ENCODE measurements at places on chromosomes 11 and 22.

DNA sequence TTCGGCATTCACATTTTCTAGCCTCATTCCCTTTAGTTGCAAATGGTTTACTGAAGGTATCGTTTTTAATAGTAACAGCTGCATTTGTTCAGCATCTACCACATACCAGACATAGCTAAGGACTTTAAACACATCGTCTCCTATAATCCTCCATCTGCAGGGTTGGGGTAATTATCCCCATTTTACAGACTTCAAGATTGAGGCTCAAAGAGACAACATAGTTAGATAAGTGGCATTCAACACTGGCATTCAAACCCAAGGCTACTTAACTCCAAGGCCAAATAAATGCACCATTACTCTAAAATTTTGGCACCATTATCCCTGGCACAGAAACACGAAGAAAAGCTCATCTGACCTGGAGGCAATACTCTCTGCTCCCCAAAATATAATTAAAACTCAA lies 28.5 kb downstream of the SMCO4 start:
- no peak for DNase-seq

DNA sequence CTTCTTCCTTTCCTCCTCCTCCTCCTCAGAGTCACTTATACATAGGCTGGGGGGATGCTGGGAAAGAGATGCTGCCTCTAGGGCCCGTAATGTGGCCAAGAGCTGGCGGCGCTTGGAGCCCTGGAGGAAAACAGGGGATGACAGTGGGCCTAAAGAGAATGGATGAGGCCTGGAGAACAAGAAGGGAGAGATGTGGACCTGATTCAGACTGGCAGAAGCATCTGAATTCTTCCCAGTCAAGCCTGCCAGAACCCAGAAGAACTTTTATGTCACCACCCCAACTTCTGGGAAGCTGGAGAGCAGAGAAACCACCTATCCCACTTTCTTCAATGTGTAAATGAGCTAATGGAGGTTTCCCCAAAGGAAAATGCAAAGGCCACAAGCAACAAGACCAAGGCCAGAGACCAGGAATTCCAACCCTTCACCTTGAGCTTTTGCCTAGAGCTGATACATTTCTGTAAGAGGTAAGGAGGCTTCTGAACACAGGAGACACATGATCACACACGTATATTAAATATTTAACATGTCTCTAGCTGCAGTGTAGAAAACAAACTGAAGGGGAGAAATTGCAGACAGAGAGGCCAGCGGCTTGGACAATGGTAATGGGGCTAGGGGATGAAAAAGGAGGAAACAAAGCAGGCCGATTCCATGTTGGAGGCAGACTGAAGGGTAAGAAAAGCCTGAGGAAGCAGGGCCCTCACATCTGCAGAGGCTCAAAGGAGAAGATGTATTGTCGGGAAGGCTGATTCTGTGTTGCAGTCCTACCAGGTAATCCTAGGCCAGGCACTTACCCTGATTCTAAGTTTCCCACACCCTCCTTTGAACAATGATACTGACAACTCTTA lies 1.1 kb downstream of the RRP8 start:
- DNase-seq: no peak

- no peak for DNase-seq
These were observed 30.5 kb downstream of the RRM1 start for GRCh38 chr11:4125141-4125540.

DNA sequence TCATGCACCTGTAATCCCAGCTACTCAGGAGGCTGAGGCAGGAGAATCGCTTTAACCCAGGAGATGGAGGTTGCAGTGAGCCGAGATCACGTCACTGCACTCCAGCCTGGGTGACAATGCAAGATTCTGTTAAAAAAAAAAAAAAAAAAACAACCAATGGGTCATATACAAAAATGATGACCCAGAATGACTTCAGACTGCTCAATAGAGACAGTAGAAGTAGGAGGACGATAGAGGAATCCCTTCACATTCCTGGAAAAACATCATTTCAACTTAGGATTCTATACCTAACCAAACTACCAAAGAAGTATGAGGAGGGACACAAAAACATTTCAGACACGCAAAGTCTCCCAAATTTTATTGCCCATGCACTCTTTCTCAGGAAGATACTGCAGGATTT lies 14.1 kb upstream of the CBX7 start:
- no peak for DNase-seq

- no peak for DNase-seq
These were observed 224.0 kb upstream of the NARS2 start for GRCh38 chr11:78798663-78799062.

DNA sequence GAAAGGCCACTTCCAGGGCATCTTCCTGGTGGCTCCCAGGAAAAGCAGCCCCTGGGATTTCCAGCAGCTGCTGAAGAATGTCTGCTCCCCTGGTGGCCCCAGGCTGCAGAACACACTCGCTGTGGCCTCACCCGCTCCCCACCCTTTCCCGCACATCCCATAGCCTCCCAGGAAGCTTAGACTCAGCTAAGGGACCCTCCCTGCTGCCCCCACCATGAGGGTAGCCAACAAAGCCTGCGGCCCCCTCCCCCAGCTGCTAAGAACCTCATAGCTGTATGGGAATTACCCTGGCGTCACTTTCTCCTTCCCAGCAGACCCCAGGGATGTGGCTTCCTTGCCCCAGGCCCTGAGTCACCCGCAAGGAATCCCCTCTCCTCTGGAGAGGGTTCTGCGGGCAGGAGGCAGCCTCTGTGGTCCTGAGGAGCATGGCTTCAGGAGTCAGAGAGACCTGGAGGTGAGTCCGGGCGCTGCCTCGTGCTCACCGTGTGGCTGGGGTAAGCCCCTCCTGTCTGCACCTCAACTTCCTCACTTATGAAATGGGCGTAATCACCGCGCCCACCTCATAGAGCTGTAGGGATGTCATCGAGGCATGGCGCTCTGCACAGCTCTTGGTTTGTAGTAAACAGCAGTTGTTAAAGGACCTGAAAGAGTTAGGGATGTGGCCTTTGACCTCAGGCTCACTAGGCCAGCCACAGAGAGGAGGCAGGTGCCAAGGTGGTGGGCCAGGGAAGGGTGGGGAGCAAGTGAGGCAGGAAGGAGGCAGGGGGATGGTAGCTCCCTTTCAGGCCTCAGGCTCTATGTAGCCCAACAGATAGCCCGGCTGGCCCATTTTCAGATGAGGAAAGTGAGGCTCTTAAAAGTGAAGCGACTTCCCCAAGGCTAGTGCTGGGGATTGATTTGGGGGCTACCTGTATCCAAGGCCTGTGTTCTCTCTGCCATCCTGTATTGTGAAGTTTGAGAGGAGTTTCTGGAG lies 71.2 kb downstream of the LRRC32 start:
- no peak for DNase-seq

DNA sequence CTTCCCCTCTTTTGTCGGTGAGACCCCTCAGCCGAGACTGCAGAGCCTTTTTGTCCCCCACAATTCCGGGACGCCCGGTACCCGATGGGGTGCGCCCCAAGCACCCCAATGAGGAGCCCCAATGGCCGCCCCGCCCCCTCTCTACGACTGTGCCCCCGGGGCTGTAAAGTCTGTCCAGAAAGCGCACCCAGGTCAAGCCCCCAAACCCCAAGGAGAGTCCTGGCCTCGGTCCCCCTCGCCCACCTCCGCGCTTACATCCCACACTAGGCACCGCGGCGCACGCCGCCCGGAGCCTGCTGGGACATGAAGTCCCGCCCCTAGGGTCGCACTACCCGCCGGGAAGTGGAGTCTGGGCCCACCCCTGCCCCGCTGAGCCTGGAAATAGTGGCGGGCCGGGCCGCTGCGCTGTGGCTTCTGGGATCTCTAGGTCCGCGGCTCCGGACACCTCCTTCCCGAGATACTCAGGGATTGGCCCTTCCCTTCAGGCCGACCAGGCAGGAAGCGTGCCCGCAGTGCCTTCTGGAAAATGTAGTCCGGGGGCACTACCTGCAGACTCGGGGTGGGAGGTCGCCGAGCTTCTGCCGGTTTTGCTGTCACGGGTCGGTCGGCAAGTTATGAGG lies at the start of gene MEN1:
Gene MEN1, minus strand, starts transcription at position 281 of the 620 bp plus-strand sequence. CDS start 442 bp downstream, outside the sequence.
- peak; percentile 25 for DNase-seq

DNA sequence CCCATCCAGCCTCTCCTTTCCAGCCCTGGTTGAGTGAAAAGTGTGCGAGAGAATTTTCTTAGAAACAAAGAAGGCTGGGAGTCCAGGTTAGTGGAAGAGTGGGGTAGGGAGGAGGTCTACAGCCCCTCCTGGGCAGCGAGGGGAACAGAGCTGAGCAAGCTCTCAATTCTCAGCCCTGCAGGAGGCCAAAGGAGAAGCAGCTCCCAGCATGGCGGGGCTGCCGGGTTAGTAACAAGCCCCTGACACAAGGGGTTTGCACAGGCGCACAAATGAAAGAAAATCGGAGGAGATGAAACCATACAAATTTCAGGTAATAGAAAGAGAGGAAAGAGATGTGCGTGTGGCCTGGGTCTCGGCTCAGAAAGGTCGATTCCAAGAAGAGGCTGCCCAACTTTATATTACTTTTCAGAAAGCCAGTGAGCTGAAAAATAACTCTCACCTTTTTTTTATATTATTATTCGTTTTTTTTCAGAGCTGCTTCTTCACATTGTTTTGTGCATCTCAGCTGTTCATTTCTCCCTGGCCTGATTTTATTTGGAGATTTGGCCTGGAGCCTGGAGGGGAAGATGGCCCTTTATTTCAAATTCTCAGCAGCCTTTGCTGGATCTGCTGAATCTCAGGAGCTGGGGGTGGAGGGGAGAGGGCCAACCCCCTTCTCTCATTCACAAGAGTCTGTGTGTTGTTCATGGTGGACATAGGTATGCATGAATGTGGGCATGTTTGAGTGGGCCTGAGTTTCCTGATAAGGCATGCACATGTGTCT lies 583.2 kb downstream of the BUD13 start:
- DNase-seq: no peak

DNA sequence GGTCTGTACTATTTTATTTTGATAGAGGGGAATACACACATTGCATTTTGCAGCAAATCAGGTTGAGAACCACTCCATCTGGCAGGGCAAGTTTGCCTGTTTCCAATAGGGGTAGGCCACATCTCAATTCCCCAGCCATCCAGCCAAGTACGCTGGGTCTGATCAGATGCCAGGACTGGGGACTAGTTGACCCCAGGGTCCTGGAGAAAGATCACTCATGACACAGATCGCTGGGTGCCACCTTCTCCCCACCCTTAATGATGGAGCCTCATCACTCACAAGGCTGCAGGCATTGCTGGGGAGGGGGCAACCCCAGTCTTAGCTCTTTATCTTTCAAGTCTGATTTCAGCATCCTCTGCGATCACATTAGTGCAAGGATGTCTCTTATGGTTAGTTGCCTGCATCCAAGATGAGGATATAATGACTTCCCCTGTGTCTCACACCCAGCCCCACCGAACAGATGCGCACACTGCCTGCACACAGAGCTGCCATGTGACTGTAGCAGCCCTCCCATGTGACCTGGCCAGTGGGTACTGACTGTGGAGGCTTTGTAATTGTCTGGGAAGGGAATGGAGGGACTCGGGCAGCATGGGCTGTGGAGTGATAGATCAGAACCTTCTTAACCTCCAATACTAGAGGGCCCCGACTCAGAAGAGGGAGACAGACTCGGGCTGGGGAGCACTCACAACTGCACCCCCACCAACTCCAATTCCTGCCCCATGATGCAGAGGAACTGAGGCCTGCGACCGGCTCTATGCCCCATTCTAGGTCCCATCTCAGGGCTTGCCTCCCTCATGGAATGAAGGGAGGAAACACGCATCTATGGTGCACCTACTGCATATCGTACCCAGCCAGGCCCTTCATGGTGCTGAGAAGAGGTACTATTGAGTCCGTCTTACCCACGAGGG lies 155.8 kb downstream of the DSCAML1 start:
- no peak for DNase-seq

GRCh38 chr11:23729088-23729487 lies 767.8 kb upstream of the LUZP2 start:
- no peak for DNase-seq

- no peak for DNase-seq
These were observed 3.6 kb upstream of the IGF2 start for GRCh38 chr11:2142762-2143202.

DNA sequence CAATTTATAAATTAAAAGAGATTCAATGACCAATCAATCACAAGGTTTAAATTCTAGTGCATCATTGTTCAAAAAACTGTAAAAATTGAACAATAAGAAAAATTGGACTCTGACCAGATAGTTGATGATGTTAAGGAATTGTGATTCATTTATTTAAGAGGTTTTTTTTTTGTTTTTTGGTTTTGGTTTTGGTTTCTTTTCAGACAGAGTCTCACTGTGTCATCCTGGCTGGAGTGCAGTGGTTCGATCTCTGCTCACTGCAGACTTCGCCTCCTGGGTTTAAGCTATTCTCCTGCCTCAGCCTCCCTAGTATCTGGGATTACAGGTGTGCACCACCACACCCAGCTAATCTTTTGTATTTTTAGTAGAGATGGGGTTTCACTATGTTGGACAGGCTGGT lies 17.1 kb upstream of the EIF3M start:
- no peak for DNase-seq

DNA sequence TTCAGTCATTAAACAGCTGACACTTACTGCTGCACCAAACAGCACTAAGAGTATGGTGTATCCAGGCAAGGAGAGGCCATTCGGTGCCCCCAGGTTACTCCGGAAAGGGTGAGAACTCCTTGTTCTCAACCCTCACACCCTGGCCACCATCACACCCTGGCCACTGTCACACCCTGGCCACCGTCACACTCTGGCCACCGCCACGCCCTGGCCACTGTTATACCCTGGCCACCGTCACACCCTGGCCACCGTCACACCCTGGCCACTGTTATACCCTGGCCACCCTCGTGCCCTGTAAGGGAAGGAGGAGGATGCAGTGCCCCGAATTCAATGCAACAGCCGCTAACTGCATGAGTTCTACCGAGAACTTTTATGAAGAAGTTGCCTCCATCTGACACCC lies 644.4 kb downstream of the TBC1D22A start:
- DNase-seq: no peak

- DNase-seq: no peak
These were observed 1.7 kb downstream of the PDE3B start for GRCh38 chr11:14645015-14645912.

GRCh38 chr11:38718049-38718448 lies 2120.0 kb upstream of the RAG2 start:
- DNase-seq: no peak

- DNase-seq: no peak
These were observed 52.0 kb downstream of the RELT start for GRCh38 chr11:73428227-73428626.

- no peak for DNase-seq
These were observed 29.8 kb downstream of the LMO1 start for GRCh38 chr11:8233691-8234424.

- DNase-seq: no peak
These were observed 451.3 kb downstream of the METTL15 start for GRCh38 chr11:28559492-28559891.

GRCh38 chr11:35050541-35050995 lies 88.4 kb upstream of the CD44 start:
- no peak for DNase-seq

DNA sequence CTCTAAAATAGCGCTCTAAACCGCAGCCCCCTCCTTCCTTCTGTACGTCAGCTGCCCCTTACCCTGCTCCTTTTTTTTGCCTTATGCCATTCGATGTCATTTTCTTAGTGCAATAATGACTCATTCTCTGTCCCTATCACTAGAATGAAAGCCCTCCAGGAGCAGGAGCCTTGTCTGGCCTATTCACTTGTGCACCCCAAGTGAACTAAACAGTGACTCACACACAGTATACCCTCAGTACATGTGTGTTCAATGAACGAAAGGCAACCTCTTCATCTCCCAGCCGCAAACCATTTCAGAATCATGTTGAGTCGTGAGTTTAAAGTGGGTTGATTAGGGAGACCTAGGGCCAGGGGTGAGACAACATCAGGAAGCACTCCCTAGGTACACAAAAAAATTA lies 50.7 kb upstream of the SPATA19 start:
- DNase-seq: no peak

GRCh38 chr22:28398355-28398754 lies 281.3 kb downstream of the TTC28 start:
- DNase-seq: no peak

Measured in stimulated activated CD4-positive, alpha-beta T cell treated with anti-CD3 and anti-CD28 coated beads, Interleukin-1b, Interleukin-23, amount 100 ng/mL, for 1 hour (primary cell).